ENCODE measurements at places on chromosomes 5 and 9. TPM values are rescaled to one million over a fixed set of nuclear protein-coding genes. Genes with fewer than 3 reads are reported as not detected.

The KCNT1 gene
- total RNA-seq: 0.16 TPM

GRCh38 chr5:9720361-9720760 lies 90.2 kb upstream of the TAS2R1 start:
- no peak overlapping the region for H3K27ac ChIP-seq
- H3K27me3 ChIP-seq: no peaks in the 10 kb centered on the region
- no peaks in the 10 kb centered on the region for H3K4me1 ChIP-seq
- DNase-seq: no peak
- H3K36me3 ChIP-seq: no peaks in the 10 kb centered on the region
- H3K4me3 ChIP-seq: no peak overlapping the region

The IL5 gene
- not detected for total RNA-seq

DNA sequence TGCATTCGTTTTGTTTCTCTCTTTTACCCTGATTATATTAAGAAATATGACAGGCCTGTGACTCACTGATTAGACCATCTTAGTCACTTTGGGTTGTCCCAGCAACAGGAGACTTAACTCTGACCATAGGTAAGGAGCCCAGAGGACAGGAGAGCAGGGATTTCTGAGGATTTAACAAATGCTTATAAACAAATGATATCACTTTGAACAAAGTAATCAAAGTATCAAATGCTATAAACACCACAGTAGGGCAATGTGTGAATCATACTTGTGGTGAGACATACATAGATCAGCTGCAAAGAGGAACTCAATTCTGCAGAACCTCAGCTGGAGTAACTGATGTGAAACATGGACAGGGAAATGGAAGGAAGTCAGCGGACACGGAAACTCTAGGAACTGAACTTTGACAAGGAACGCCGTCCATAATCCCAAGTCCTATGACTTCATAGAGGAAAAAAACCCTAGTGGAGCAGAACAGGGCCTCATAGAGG lies 190.6 kb upstream of the MSX2 start:
- no peak overlapping the region for H3K4me3 ChIP-seq
- H3K36me3 ChIP-seq: peaks cover 2% of the 10 kb centered on the region
- H3K27me3 ChIP-seq: no peaks in the 10 kb centered on the region
- DNase-seq: no peak
- H3K27ac ChIP-seq: no peak overlapping the region
- H3K4me1 ChIP-seq: no peaks in the 10 kb centered on the region

DNA sequence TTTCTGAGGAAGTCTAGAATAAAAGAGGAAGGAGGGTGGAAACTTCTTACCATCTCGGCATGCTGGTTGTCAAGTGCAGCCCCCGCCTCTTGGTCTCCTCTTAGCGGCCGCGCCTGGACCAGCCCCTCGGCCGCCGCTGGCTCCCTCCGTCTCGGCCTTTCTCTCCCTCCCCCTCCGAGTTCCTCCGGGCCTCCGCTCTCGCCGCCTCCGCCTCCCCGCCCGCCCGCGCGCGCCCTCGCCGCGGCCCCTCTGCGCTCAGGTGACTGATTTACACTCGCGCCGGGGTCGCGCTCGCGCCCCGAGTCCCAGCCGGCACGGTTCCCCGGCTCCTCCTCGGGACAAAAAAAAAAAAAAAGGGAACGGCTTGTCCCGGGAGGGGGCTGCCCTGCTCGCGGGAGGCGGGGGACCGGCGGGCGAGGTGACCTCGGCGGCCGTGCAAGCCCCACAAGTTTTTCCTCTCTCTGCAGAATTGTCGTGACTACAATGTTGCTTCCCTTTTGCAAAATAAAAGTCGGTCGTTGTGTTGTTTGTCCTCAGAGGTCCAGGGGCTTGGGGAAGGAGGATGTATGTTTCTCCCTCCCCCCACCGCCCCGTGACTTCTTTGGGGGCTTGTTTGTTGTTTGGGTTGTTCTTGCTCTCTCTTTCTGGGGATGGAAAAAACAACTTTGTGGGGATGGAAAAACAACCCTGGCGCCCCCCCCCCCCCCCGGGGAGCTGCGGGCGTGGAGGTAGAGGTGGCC lies at the start of gene BNC2:
BNC2 (minus strand) TSS at position 75 of the 740 bp plus-strand sequence; CDS start at position 53, 22 bp downstream.
- no peaks in the 10 kb centered on the region for H3K36me3 ChIP-seq
- no peaks in the 10 kb centered on the region for H3K4me1 ChIP-seq
- H3K27me3 ChIP-seq: no peaks in the 10 kb centered on the region
- peak within 1 kb of the TSS; percentile 73 for H3K4me3 ChIP-seq
- no peak within 1 kb of the TSS for H3K27ac ChIP-seq
- DNase-seq: peak; percentile 81

- no peaks in the 10 kb centered on the region for H3K4me1 ChIP-seq
- H3K4me3 ChIP-seq: no peak overlapping the region
- no peaks in the 10 kb centered on the region for H3K27me3 ChIP-seq
- H3K27ac ChIP-seq: no peak overlapping the region
- no peaks in the 10 kb centered on the region for H3K36me3 ChIP-seq
These were observed 51.2 kb downstream of the IPPK start for GRCh38 chr9:92618633-92619225.

The SLC6A18 gene
- not detected for total RNA-seq

The BARHL1 gene
- not detected for total RNA-seq

The IL11RA gene
- 33.7 TPM for total RNA-seq

Data from aorta (tissue), 5 donors.